CD4-positive, alpha-beta T cell treated with Interleukin-17A for 4 hours (primary cell): ENCODE measurements at places on chromosomes 11 and 22.

DNA sequence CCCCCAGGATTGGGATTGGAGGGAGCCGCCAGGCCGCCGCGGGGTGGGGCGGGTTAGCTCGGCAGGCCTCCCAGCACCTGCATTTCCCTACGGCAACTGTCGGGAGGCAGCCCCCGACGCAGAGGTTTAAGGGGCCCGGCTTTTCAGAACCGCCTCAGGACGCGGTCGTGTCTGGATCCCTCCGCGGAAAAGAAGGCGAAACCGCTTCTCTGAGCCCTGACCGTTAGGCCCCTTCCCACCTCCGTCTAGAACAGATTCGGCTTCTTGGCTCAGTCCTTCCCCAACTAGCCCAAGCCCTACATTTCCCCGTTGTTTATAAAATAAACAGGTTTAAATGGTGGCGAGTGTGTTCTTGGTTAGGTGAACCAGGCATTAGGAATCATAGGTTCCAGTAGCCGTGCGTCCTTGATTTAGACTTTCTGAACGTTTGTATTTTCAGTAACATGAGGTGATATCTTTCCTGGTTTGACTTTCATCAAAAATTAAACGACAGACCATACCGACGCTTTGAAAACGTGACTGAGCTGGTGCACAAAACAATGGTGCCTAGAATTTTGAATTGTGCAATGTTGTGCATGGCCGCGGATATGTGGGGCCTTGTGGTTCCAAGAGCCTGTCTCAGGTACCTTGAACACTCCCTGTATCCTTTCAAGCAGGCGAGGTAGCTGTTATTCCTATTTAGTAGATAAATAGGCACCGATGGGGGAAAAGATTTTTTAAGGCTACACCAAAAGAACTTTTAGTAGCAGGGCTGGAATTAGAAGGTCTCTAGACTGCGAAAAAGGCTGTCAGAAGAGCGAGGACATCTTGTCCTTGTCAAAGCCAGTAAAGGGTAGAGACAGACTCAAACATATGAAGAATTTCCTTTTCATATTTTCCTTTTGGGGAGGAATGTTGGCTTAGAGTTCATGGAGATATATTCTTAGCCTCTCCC is 1.2 kb upstream of the HSPA8 start:
- DNase-seq, result peak; percentile 61

- DNase-seq, result no peak
Observed at GRCh38 chr11:129590030-129590752, 214.5 kb downstream of the BARX2 start.

- DNase-seq, result no peak
Observed at GRCh38 chr11:23211221-23211620, 350.9 kb upstream of the CCDC179 start.

DNA sequence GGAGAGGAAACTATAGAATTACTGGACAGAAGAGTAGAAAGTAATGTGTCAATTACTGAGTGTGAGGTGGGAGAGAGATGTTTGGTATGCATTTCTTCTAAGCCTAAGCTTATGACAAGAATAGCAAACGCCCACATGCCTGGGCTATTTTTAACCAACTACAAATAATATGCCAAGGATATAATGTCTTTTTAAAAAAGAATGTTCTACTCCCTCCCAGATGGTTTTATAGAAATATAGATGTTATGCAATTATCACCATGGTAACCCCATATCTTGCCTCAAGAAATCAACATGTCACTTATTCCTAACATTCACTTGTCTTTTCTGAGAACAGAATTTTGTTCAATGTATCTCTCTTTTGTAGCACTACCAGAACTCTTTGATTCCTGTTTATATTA is 996.7 kb upstream of the CHORDC1 start:
- DNase-seq, result no peak

DNA sequence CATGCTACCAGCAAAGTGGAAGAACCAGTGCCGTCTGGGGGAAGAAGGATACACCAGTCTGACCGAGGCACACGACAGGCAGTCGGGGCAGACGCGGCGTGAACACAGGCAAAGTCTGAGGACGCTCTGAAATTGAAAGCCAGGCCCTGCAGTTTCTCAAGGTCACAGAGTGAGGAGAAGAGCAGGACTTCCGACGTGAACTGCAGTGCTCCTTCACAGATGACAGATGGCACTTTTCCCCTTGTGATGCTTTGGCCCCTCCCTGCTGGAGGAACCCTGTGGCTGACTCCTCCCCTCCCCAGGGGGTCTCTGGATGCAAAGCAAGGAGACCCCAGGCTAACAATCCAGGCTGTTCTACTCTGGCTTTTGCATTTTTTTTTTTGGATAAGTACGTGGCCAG is 19.6 kb upstream of the JAM3 start:
- no peak for DNase-seq

- DNase-seq, result no peak
Observed at GRCh38 chr11:64753380-64754123, 6.2 kb downstream of the PYGM start.

GRCh38 chr11:304061-304506 is 3.5 kb upstream of the IFITM2 start:
- no peak for DNase-seq

- no peak for DNase-seq
Observed at GRCh38 chr11:33692013-33692504, 8.6 kb downstream of the C11orf91 start.

DNA sequence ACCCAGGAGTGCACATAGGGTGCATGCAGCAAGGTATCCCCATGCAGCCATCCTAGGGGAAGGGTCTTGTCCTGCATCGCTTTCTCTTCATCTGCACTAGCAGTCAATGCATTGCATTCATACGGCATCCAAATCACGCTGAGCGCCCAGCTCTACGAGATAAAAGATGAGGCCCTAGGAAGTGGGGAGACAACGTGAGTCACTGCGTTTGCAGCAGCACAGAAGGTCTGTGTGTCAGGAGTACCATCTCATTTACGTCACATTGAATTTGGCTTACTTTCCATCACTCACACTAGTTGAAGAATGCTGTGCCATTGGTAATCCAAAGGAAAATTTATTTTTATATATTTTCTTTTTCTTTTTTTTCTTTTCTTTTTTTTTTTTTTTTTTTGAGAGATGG is 2.5 kb upstream of the ST14 start:
- DNase-seq, result no peak

DNA sequence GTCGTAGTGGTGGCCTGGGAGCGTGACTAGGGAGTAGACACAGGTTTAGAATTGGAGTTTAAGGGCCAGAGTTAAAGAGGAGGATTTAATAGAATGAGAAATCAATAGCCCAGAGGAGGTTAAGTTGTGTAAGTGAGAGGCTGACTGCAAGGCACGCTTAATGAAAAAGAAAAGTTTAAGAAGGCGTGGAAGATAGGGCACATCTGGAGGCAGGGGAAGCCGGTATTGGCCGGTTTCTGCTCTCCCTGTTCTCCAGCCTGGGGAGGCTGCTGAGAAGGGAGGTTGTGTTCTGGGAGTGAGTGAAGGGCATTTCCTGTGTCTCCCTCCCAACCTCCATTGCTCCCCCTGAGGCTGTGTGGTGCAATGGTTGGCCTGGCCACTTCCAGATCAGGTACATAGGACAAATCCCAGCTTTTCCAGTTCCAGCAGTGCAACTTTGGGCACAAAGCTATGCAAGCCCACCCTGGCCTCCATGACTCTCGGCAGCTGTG is 6.3 kb downstream of the GRIK4 start:
- DNase-seq, result no peak

DNA sequence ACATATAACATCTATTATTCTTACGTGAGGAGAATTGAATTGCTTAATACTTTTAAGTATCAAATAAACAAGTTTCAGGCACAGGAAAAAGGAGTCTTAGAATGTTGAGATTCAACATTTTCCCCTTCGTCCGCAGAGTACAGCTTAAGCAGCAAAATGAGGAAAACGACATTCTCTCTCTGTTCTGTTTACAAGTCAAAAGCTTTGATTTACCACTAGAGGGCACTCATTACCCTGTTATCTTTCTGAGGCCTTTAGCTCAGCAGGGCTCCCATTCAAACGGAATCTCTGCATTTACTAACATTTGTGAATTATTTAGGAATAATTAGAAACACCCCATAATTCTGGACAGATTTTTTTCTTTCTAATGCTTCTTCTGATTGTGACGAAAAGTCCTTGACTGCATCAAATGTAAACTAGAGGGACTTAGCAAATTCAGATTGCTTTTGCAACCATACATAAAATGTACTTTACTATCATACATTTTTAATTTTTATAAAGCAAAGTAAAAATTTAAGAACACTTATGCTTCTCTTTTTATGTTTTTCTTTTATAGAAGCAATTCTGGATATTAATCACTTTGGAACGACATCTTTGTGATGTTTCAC is 75.0 kb downstream of the JRKL start:
- no peak for DNase-seq

DNA sequence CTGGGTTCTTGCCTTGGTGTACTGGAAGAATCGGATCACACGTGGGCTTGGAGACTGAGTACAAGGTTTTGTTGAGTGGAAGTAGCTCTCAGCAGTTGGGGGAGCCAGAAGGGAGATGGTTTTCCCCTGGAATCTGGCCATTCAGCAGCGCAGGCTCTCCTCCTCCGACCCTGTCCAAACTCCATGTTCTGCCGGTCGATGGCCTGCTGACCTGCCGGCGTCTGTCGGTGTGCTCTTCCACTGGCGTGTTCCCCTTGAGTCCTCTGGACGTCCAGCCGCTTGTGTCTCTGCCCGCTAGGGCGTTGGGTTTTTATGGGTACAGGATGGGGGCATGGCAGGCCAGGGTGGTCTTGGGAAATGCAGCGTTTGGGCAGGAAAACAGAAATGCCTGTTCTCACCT is 38.5 kb upstream of the SLN start:
- DNase-seq, result no peak

DNA sequence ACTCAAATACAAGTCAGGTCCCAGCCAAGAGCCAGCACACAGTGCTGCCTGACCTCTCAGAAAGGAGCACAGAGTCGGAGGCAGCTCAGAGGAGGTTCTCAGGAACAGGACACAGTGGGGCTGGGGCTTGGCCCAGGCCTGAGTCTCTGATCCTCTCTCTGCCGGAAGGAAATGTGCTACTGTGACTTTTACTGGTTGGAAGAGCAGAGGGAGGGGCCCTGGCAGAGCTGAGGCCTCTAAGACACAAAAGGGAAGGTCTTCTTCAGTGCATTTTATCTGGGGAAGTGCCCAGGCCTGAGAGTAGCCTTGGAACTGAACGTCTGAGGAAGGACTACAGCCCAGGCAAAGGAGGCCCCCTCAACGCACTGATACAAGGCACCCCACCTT is 16.2 kb upstream of the CASTOR1 start:
- peak; percentile 74 for DNase-seq

DNA sequence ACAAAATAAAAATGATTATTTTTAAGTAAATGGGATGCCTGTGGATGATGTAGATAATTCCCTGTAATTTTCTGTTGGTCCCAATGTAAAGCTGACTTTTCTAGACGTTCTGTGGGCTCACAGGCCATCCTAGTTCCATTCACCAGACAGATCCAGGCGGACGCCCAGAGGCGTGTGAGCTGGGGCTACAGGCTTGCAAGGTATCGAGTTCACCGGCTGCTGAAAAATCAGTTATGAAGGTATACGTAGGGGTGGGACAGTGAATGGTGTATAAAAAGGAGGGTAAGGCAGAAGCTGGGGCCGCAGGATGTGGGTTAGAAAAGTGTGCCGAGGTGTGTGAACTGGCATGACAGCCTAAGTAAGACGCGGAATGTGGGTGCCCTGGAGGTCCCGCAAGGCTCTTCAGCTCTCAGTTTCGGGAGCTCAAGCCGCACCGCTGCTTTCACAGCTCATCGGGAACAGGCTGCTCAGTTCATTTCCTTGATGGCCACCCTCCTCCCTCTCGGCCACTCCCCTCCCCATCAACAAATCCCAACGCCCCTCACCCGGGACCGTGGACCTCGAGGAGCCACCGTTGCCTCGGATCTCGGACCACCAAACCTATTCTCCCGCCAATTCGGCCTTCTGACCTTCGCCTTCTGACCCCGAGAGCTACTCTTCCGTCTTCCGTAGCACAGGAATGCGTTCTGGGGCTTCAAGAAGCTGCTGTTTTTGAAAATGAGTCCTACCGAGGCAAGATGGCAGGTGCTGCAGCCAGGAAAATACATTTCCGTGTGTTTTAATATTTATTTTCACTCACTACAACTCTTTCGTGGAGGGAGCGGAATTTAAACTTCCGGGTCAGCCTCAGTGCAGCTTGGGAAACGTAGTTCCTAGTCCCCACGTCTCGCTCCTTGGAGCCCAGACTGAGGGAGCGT is at the start of gene XNDC1N:
XNDC1N (minus strand) TSS at position 775 of the 917 bp plus-strand sequence. CDS start 5,241 bp downstream, outside the sequence.
- peak; percentile 76 for DNase-seq

DNA sequence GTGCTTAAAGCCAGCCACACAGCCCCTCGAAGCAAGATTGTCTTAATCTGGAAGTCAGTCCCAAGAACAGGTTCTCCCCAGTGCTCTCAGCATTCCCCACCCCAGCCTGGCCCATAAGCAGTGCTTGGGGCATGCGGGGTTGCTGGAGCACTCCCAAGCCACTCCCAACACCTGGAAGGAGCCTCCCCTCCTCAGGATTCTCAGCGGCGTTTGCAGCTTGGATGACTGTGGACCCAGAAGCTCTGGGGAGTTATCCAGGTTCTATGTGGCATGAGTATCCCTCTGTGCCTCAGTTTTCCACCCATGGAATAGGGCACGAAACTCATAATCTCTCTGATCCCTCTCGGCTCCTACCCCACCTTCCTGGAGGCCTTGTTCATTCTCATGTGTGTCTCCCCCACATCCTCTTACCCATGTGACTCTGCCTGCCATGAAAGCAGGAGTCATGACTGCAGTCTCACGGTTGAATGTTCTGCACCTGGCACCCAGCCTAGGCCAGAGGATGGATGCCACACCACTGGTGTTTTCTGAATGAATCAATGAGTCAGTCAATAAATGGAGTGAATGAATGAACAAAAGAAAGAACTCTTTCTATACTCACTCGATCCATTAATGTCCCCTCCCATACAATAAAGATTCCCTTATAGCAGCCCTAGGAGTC is 33.4 kb upstream of the WNT7B start:
- DNase-seq, result no peak

- no peak for DNase-seq
Observed at GRCh38 chr11:73237471-73238290, 19.6 kb downstream of the P2RY2 start.

DNA sequence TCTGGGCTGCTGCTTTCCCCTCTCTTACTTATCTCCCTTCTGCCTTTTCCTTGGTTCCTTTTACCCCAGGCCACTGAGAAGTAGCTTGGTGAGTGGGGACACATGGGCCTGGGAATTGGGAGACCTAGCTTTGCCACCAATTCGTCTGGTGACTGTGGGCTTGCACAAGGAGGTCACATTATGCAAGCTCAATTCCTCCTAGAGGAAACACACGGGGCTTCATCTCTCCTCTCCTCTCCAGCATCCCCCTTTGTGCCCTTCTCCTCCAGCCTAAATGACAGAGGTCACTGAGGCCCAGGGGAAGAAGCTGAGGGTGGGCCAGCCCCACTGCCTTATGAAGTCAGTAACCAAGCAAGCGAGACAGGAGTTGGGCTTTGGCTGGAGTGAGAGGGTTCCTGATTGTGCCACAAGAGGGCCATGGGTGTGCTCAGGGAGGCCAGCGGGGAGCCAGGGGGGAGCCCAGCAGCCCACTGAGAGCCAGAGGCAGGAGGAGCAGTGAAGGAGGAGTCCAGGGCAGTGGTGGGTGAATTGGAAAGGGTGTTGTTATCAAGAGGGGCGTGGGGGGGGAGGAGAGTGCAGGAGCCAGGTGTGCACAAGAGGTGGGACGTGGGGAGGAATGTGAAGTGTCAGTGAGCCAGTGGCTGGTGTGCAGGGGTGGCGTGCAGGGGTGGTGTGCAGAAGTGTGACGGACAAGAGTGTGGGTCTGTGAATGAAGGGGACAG is 2.0 kb downstream of the CLCF1 start:
- peak; percentile 41 for DNase-seq
